ENCODE measurements at places on chromosomes 16 and 17. TPM values are rescaled to one million over a fixed set of nuclear protein-coding genes. Genes with fewer than 3 reads are reported as not detected.
A peak's percentile ranks its signal among the peaks of the same experiment; 100 is the strongest.

GNG13 gene
- not detected for total RNA-seq

LGALS9C gene
- total RNA-seq: not detected

CDRT15 gene
- not detected for total RNA-seq

HOXB6 gene
- total RNA-seq: not detected

IGSF6 gene
- total RNA-seq: 0.77 TPM

GRCh38 chr16:19744670-19745069, 26.6 kb downstream of the IQCK start:
- no peak for DNase-seq

DNA sequence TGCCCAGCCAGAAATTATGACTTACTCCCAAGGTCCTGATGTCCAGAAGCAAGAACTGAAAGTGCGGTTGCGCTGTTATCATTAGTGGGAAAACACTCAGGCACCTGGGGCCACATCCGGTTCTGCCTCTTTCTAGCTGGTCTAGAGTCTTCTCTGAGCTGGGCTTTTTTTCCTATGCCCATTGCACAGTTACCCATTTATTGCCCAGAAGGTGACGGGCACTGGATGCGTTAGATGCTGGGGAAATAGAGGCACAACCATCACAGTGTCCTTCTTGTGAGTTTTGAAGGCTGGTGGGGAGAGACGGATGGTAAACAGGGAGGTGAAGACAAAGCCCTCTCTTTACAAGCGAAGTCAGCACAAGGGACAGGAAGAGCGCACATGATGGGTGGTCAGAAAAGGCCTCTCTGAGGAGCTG, 37.7 kb downstream of the PLCG2 start:
- DNase-seq: no peak

GRCh38 chr17:34051046-34051445, 204.0 kb upstream of the CCL2 start:
- no peak for DNase-seq

DNA sequence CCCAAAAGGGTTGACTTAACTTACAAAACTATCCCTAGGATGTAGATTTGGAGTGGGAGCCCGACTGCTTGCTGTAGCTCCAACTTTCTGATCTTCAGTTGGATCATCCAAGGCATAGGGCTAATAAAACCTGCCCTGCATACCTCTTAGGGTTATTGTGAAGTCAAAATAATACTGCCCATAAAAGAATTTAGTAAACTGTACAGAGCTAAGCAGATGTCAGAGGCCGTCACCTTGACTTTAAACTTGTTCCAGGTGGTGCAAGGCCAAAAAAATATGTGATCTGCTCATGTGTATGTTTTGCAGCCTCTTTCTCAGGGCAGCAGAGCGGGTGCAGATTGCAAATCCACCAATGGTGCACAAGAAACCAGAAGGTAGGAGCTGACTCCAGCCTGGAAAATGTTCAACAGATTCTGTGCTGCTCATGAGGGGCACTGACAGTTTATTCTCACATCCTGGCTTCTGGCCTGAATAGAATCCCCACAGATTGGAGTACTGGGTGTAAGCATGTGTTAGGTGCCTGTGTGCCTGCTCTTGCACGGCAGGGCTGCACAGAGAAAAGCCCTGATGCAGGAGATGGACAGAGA, 180.7 kb downstream of the MAP2K4 start:
- no peak for DNase-seq

- no peak for DNase-seq
Measured at GRCh38 chr17:72270273-72270924, 149.6 kb downstream of the SOX9 start.

- DNase-seq: no peak
Measured at GRCh38 chr17:27800522-27800921, at the start of gene NOS2. TSS of gene NOS2 (minus strand) at chr17:27800529. CDS start at chr17:27798809, 1,720 bp downstream.

- peak; percentile 5 for DNase-seq
Measured at GRCh38 chr17:43832976-43833829, at the start of gene MPP3. TSS of gene MPP3 (minus strand) at chr17:43833146. CDS start at chr17:43831906, 1,240 bp downstream.

DNA sequence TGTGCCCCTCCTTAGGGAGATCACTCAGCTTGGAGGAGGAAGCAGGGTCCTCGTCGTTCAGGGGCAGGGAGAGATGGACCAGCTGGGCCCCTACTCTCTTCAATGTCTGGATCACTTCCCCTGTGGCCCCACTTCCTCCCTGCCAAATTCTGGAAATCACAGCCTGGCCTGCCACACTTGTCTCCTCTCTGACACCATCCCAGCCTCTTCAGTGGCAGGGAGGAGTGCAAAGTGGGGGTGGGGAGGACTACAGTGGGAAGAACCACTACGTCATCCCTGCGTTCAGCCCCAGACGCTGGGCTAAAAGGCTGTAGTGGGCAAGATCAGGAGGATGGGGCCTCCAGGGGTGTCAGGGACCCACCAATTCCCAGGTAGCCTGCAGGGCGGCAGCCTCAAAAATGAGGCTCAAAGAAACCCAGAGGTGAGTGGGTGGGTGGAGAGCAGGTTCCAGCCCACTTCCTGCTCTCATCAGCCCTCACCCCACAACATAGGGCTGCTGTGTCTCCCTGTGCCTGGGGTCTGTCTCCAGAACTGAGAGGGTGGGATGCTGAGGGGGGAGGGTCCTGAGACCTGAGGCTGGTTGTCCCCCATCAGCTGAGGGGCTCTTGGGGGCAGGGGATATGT, 25.0 kb upstream of the TAC4 start:
- DNase-seq: no peak

GRCh38 chr16:50878966-50879615, 137.2 kb downstream of the CYLD start:
- no peak for DNase-seq

DNA sequence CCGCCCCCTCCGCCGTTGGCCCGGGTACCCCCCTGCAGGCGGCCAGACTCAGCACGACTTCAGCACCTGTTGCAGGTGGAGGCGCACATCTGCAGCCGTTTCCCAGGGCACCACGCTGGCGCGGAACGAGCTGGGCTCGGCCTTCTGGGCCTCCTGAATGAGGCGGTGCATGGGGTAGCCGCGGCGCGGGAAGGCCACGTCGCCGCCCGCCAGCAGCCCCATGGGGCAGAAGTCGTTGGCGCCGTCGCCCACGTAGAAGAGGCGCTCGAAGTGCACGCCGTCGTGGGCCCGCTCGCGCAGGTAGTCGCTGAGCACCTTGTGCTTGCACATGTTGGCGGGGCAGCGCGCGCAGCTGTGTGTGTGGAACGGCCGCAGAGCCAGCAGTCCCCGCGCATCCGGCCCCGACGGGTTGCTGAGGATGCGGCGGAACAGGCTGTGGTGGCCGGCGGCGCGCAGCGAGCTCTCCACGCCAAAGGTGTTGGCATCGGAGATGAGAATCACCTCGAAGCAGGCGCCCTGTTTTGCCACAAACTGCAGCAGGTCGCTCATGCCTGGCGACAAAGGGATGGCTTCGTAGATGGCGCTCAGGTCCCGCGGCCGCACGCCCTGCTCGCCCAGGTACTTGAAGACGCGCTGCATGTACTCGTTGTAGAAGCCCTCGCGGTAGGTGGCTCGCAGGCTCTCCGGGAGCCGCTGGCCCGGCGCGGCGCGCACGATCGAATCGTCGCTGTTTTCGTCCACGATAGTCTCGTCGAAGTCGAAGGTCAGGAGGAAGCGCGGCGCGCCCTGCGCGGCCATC, 6.2 kb downstream of the PHOSPHO1 start:
- DNase-seq: peak; percentile 45

DNA sequence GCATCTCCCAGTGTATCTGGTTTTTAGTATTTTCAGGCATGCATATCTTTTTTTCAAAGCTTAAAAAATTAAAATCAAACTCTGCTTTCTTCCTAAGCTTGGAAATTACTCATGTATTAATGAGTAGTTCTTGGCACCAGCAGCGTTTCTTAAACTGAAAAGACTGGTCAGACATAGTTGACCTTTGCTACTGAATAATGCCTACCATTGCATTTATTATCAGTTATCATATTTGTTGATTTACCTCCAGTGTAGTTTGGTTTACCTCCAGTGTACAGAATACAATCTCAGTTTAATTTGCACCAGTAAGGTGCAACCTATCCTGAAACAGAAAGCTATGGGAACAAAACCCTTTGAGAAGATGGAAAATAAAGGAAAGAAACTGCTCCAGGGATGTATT, 34.5 kb upstream of the EVI2A start:
- no peak for DNase-seq

- no peak for DNase-seq
Measured at GRCh38 chr17:47232465-47232864, 21.2 kb upstream of the ITGB3 start.
